ENCODE measurements at places on chromosomes 7 and 10.

GRCh38 chr7:36379831-36380504 lies 9.7 kb upstream of the ANLN start:
- DNase-seq: no peak

GRCh38 chr7:117281562-117281961 lies 41.3 kb downstream of the WNT2 start:
- DNase-seq: no peak

GRCh38 chr7:40720416-40720815 lies 585.6 kb downstream of the SUGCT start:
- DNase-seq: no peak

- no peak for DNase-seq
Observed at GRCh38 chr10:102113956-102114857, 6.0 kb downstream of the LDB1 start.

- no peak for DNase-seq
Observed at GRCh38 chr7:92769394-92769699, 67.0 kb downstream of the CDK6 start.

- DNase-seq: no peak
Observed at GRCh38 chr10:67722113-67722512, 26.1 kb upstream of the CTNNA3 start.

- no peak for DNase-seq
Observed at GRCh38 chr7:50921114-50921813, 138.6 kb upstream of the GRB10 start.

DNA sequence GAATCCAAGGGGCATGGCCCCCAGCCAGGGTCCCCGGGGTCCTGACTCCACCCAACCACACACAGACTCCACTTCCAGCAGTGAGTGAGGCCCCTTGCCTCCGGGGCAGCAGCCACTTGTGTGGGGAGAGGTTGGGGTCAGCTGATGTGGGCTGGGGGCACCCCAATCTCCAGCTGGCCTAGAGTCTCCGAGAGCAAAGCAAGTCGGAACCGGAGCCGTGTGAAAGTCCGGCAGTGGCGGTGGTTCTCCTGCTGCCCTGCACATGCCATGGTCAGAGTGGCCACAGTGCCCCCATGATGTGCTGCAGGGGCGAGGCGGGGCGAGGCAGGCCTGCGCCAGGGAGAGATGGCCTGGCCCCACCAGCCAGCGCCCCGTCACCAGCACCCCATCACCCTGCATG lies 74.6 kb downstream of the PDGFA start:
- DNase-seq: no peak

GRCh38 chr10:84447701-84448400 lies 119.5 kb downstream of the CCSER2 start:
- no peak for DNase-seq

DNA sequence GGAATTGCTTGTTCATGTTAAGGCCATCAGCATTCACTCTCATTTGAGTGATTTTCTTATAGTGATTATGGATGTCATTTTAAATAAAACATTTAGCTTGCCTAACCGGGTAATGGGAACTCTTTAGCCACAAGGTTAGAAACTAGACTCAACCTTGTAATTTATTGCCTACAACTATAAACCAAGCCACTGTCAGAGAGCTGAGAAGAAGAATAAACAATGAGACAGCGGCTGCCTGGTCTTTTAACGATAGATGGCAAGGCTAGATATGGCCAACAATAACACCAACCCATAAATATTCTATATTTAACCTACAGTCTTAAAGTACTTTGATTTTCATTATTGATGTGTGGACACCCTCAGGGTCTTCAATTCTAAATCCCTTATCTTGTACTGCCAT lies 27.8 kb upstream of the INHBA start:
- no peak for DNase-seq

DNA sequence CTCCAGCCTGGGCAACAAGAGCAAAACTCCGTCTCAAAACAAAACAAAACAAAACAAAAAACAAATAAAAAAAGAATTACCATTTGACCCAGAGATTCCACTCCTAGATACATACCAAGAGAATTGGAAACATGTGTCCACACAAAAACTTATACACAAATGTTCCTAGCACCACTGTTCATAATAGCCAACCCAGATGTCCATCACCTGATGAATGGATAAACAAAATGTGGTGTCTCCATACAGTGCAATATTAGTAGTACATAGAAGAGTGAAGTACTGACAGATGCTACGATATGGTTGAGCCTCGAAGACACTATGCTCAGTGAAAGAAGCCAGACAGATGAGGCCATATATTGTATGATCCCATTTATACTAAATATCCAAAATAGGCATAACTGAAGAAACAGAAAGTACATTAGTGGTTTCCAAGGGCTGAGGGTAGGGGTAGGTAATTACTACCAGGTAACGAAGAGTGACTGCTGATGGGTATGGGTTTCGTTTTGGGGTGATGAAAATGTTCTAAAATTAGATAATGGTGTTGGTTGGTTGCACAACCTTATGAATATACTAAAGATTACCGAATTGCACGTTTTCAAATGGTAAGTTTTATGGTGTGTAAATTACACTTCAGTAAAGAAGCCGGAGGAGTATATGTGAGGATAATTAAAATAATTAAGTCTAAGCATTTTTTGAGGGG lies 20.0 kb downstream of the MYO1G start:
- DNase-seq: peak; percentile 10

DNA sequence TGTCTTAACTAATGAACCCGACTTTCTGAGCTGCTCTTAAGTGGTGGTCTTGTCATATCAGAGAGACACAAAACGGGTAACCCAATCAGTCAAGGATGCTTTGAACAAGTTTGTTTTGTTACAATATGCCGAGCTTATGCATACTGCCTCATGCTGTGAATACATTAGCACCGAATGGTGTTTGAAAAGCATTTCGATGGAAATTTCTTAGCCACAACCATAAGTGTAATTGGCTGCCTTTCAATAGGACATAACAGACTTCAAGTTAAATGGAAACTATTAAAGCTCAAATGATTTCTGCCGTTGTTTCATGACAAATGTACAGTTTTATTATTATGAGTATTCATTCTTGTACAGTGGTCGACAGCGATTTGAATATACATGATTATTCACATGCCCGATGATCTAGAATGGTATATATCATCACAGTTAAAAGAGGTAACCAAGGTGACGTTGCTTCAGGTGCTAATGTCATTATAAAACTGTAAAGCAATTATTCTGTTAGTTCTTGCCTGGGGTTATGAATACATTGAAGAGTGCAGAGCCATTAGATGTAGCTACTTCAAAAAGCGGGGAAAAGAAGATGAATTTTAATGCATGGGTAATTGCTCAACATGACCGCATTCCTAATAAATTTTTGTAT lies 118.8 kb downstream of the EBF3 start:
- DNase-seq: no peak
